RKO (cell line): ENCODE measurements at places on chromosomes 3 and 15.

- no peak for DNase-seq
Measured at GRCh38 chr3:72652395-72652794, 195.8 kb downstream of the SHQ1 start.

- no peak for DNase-seq
Measured at GRCh38 chr3:119555309-119555735, 4.1 kb downstream of the CD80 start.

GRCh38 chr15:25057574-25057973, 102.8 kb downstream of the SNRPN start:
- DNase-seq = no peak

DNA sequence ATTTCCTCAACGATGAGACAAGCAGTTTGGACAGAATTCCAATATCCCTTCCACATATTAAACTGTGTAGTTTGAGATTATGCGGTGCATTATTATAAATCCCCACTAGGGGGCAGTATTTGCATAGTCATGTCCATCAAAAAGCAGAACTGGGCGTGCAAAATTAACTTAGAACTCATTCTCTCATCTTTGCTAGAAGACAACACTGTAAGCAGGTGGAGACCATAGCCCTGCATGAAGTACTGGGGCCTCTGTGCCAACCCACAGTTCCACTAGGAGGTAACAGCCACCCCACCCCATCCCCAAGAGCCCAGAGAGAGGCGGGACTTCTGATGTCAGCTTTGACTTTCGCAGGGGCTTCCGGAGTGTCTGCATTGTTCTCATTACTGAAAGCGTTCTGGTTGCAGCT, 106.6 kb upstream of the TMC3 start:
- peak; percentile 53 for DNase-seq

- no peak for DNase-seq
Measured at GRCh38 chr15:100471933-100472332, 56.8 kb downstream of the CERS3 start.

GRCh38 chr15:57061696-57062095, 143.3 kb downstream of the TCF12 start:
- no peak for DNase-seq

DNA sequence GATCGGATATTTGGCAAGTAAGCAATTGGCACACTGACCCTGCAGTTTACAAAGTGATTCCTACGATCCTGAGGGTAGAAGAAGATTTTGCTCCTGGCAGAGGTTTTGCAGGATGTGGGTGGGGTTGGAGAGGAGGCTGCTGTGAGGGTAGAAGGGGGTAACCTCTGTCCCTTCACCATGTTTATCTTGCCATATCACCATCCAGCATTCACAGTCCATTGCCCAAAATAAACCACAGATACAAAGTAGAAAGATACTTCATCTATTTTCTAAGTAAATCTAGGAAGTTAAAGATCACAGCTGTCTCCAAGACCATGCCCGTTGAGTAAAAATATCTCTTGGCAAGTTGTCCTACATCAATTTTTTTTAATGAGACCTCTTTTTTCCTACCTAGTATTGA, 51.6 kb downstream of the LIPC start:
- DNase-seq = no peak

GRCh38 chr3:38421679-38422336, 31.9 kb upstream of the ACVR2B start:
- DNase-seq = no peak

GRCh38 chr3:50245831-50246516, 10.0 kb downstream of the GNAI2 start:
- DNase-seq = peak; percentile 69

- DNase-seq = no peak
Measured at GRCh38 chr15:56586206-56586605, 121.3 kb upstream of the MNS1 start.

DNA sequence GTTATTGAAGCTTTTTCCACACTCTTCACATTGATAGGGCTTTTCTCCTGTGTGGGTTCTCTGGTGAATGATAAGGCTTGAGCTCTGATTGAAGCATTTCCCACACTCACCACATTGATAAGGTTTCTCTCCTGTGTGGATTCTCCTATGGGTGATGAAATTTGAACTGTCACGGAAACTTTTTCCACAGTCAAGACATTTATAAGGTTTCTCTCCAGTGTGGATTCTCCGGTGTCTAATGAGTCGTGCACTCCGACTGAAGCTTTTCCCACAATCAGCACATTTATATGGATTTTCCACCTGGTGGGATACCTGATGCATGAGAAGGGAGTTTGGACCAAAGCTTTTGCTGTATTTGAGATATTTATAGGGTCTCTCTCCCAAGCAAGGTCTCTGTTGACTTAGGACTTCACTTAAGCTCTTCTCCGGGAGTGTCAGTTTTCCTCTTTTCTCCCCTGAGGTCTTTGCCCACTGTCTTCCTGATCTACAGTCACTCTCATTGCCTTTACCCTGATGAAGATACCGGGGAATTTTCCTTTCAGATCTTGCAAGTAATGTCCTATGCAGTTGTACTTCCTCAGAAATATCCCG, 9.4 kb downstream of the ZSCAN29 start:
- DNase-seq = no peak

- DNase-seq = no peak
Measured at GRCh38 chr15:29799859-29800258, 22.4 kb downstream of the TJP1 start.

- no peak for DNase-seq
Measured at GRCh38 chr3:147336543-147337278, 69.6 kb downstream of the ZIC4 start.

DNA sequence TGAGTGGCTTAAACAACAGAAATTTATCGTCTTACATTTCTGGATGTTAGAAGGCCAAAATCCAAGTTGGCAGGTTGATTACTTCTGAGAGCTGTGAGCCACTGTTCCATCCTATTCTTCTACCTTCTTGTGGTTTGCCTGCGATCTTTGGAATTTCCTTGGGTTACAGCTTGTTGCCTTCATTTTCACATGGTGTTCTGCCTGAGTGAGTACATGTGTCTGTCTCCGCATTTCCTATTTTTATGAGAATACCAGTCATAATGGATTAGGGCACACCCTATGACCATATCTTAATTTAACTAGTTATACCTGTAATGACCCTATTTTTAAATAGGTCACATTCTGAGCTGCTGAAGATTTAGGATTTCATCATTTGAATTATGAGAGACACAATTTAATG, 294.3 kb downstream of the CNTN4 start:
- DNase-seq = no peak

- no peak for DNase-seq
Measured at GRCh38 chr15:85752124-85752475, 42.6 kb downstream of the KLHL25 start.

DNA sequence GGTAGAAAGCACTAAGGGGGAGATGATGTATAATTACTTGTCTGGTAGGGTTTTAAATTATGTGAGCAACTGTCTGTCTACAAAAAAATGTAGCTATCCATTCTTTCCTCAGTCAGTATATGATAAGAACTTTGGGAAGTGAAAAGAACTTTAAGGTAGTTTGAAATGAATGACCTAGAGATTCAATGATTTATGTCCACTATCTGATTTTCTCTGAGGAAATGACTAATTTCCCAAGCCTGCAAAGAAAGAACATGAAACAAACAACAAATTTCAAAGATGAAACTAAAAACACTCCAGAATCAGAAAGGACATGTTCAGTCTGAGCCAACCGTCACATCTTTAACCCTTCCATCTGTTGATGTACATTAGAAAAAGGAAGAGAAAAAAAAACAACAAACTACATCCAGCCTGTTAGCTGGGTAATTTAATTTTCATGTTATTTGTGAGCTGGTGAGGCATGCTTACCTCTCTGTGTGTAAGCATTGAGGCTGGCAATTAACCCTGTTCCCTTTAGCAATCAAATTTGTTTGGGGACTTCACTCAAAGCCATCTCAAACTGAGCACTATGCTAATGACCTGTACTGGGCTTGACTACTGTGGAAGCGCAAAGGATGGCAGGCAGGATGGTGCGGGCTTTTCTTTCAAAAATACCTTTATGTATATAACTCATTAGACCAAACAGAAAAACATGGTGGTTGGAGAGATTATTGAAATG, 220.1 kb downstream of the TUSC7 start:
- no peak for DNase-seq

DNA sequence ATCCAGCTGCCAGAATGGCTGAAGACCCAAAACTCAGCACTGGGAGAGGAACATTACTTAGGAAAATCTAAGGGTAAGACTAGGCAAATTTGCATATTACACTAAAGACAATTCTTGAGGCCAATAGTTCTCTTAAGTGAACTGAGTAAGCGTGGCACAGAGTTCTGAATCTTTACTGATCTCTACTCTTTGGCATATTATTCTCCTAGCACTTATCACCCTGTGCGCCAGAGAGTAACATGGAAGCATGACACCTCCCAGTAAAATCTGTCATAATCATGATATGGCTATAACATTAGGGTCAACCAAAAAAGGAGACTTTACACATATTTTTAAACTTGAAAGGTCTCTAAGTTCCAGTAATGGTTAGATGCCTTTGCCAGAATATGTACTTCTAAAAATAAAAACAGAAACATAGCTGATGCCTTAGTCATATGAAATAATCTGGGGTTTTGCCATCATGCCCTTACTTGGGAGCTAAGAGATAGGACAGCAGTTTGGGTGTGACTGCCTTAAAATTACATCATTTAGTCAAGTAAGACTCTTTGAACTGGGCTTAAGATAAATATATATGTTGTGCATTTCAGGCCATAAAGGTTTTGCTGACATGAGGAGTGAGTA, 290.5 kb downstream of the PLCL2 start:
- DNase-seq = peak; percentile 9

DNA sequence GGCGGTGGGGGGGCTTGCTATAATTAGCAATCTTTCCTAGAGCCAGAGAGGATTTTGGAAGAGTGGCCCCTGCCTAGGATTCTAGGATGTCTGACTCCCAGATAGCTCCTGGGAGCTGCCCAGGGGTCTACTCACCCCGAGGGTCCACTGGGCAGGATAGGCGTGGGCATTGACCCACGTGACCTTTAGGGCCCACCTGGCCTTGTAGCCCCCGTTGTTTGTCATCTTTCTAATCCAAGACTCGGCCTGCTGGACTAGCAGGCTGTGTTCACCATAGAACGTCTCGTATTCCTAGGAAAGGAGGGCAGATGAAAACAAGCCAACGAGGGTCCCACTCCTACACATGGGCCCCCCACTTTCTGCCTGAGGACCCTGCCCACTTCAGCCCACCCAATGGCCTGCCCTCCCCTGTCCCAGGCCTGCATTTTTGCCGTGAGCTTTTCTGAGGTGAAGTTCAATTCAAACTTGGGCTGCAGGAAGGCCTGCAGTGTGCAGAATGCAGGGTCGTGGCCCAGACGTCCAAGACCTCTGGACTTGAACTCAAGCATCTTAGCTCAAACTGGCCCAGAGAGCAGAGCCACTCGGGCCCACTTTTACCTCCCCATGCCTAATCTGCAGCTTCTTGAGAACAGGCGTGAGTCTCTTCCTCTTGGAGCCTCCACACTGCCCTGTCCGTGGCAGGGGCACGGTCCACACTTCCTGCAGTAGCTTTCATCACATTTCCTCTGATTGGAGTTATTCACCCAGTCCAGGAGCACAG, 41.5 kb downstream of the MUC4 start:
- DNase-seq = no peak

- DNase-seq = peak; percentile 83
Measured at GRCh38 chr3:53114412-53115074, 15.7 kb downstream of the RFT1 start.

GRCh38 chr3:2802429-2802828, 307.7 kb downstream of the IL5RA start:
- DNase-seq = no peak

- no peak for DNase-seq
Measured at GRCh38 chr3:193824365-193824764, 231.4 kb downstream of the OPA1 start.

DNA sequence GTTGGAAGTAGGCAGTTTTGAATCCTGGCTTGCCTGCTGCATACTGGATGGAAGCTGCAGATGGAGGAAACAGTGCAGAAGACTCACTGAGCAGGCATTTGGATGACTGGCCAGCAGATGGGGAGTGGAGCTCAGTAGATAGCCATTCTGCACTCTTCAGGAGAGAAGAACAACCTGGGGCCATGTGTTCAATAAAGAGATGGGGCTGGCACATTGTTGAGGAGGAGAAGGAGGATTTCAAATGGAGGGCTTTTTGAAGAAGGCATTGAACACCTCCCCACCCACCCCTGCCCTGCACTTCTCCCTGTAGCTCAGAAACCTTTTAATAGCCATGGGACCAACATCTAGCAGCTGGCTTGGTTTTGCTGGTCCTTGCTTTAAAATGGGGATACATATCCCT, 109.8 kb downstream of the CACNA1D start:
- no peak for DNase-seq

DNA sequence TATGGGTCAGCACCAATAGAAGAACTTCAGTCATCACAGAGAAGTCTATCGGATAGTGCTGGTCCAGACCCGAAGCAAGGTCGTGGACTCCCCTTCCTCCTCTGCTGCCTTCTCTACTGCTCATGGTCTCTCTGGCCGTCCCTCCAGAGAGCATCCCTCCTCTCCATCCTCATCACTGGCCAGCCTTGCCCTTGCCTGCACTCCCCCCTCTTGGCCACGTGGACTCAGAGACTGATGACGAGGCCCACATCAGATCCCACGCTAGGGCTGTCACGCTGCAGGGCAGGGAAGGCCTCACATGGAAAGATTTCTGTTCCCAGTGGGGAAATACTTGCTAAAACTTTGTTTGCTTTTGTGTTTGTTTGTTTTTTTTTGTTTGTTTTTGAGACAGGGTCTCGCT, 35.3 kb downstream of the IGDCC3 start:
- DNase-seq = no peak

DNA sequence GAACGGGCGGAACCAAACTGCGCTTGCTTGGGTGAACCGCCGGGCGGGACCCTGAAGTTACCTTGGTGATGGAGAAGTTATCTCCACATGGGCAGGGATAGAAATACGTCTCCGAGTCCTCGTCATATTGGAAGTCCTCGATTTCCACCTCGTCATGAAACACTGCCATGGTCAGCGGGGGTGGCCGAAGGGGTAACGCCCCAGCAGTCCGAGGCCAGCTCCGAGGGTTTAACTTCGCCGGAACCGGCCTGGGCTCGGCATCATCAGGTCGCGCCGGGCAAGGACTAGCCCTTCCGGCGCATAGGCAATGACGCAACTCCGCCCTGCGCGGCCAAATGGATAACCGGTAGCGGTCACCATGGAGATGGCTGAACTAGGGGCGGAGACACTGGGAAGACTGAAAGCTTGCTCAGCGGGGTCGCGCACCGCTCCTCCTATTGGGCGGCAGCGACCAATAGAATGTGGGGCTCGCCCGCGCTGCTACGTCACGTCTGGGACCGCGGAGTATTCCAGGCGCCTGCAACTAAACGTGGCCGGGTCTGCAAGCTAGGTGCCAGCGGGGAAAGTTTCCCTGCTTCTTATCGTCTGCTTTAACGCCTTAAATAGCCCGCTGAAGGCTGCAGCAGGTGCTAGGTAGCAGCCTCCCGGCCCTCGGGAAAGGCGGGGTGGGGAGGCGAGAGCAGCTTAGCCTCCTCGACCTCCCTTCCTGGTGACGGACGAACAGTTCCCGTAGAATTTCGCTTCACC, at the start of the genes DPH3 and OXNAD1:
DPH3 (minus strand) TSS at position 236 of the 747 bp plus-strand sequence; CDS start at position 169, 67 bp downstream.
OXNAD1 (plus strand) TSS at position 505 of the 747 bp plus-strand sequence. CDS start 5,741 bp downstream, outside the sequence.
- DNase-seq = peak; percentile 99

DNA sequence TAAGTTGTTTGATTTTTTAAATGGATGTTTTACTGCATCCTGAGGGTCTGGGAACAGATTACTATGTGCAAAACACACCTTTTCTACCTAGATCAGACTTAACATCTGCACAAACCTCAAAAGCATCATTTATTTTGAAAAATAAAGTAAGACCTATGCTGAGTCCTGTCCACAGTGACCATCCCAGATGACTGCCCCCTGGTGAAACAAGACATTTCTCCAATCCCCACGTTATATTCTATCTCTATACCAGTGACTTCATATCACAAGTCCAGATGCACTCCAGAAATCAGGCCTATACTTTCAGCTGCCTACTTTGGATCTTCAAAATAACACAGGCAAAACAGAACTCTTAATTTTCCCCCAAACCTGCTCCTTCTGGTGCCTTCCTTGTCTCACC, 143.2 kb downstream of the P2RY1 start:
- no peak for DNase-seq
